ENCODE measurements at places on chromosomes 5 and 9.

- DNase-seq = no peak
Observed at GRCh38 chr5:72133212-72133990, 26.1 kb downstream of the MAP1B start.

- DNase-seq = no peak
Observed at GRCh38 chr9:108078811-108079210, 589.2 kb upstream of the KLF4 start.

DNA sequence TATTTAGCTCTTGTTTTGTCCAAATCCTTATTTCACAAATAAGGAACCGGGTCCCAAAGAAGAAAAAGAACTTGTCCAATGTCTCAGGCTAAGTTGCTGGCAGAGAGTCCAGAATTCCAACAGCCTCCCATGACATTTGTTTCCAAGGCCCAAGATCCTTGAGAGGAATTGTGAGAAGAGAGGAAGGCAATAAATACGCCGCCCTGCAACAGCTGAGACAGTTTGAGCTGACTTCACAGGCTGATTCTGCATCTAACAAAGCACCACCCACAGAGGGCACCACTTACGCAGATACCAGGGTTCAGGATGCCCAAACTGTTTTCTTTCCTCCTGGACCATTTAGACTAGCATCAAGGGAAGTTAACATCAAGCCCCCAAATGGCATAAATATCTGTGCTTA is 211.3 kb downstream of the FAM114A2 start:
- DNase-seq = peak; percentile 30

DNA sequence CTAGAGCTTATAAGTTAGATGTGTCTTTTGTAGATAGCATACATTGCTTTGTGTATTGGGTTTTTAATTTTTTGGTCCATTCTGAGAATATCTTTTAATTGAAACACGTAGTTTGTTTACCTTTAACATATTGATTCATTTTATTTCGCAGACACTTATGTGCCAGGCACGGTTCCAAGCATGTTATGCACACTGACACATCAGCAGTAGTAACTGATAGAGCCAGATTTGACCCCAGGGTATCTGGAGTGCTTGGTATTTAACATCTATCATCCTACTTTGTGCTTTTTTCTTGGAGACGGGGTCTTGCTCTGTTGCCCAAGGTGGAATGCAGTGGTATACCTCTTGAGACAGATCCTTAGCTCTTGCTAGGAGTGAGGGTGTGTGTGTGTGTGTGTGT is 71.9 kb downstream of the USP20 start:
- DNase-seq = no peak

GRCh38 chr5:173712609-173713175 is 96.2 kb upstream of the BOD1 start:
- no peak for DNase-seq

GRCh38 chr5:90381213-90381929 is 28.2 kb downstream of the CETN3 start:
- no peak for DNase-seq

- no peak for DNase-seq
Observed at GRCh38 chr5:142689081-142689480, 3.2 kb upstream of the FGF1 start.

- no peak for DNase-seq
Observed at GRCh38 chr5:107952450-107952849, 281.7 kb upstream of the EFNA5 start.

Data from SK-MEL-5 (cell line).